ENCODE measurements at places on chromosomes 4 and X.

DNA sequence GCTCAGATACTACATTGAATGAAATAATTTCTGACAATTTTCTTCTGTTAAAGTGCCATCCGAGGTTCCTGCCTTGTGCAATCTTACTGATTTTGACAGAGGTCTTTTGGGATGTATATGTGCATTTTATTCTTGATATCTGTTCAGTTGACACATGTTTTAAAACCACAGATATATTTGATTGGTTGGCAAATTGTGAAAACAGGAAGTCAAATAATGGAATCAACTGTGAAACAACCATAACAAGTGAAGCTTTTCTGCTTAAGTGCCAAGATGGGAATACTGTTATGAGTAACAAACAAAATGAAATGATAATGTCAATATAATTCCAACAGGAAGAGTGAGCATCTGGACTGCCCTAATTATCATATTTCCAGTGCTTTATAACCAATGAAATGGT, 84.9 kb upstream of the TET2 start:
- no peak for DNase-seq

- no peak for DNase-seq
Measured at GRCh38 chr4:157052429-157053040, 23.4 kb upstream of the GLRB start.

DNA sequence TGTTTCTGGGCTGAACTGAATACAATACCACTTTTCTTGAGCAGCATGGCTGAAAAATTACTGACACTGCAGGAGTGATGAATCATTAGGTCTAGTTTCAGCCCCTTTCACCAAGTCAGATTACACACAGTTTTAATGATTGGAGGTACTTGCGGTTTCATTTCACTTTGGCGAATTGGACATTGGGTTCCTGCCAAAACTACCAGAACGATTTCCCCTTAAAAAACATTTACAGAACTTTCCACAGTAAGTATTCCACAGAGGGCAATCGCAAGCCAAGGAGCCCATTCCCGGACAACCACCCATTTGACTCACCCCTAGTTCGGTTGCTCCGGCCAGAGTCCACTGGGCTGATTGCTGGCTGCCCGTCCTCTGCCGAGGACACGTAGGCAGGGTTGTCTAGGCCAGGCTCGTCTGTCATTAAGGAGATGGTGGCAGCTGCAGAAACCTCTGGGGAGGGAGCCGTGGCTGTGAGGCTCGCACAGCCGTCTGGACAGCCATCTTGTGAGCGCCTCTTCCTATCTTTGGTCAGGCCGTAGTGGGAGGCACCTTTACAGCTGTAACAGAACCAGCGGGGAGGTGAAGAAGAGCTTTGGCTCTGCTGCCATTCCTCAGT, 83.5 kb downstream of the LNX1 start:
- DNase-seq = no peak

DNA sequence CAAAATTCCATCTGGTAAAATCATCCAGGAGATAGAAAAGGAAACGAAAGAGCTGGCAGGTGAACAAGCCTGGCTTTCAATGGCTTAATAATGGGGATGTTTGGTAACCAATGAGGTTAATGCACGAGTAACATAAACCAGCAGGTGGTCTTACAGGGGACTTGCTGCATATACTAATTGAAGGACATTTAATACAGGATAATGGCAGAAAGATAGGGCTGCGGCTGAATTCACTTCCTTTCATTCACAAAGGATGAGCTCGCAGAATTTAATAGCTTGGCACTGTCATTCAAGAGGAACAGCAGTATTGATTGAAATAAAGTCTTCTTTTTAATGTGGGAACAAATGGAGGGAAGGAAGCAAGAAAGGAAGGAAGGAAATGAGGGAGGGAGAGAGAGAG, 156.3 kb upstream of the RAI2 start:
- DNase-seq = no peak
